Activated CD4-positive, alpha-beta T cell treated with anti-CD3 and anti-CD28 coated beads, Interleukin-2, amount 50 U/mL, for 24 hours (primary cell): ENCODE measurements at places on chromosomes 4 and X.

GRCh38 chrX:113802837-113803236, 781.0 kb upstream of the HTR2C start:
- no peak for DNase-seq

- no peak for DNase-seq
Measured at GRCh38 chr4:152989554-152989970, 53.4 kb downstream of the FHDC1 start.

DNA sequence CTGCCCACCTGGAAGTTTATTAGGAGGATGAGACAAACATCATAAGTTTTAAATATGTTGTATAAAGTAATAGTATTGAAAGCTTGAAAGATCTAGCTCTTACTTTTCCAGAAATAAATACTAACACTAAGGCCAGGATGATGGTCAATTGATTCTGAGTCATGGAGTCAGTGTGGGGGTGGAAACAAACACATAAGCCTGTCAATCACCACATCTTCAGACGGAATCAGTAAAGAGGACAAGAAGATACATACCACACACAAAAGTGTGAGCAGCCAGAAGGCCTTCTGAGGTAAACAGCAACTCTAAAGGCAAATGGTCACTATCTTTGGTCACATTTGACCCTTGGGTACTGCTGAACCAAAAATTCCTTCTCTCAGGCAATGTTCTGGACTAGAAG, 365.0 kb upstream of the RASGEF1B start:
- no peak for DNase-seq

DNA sequence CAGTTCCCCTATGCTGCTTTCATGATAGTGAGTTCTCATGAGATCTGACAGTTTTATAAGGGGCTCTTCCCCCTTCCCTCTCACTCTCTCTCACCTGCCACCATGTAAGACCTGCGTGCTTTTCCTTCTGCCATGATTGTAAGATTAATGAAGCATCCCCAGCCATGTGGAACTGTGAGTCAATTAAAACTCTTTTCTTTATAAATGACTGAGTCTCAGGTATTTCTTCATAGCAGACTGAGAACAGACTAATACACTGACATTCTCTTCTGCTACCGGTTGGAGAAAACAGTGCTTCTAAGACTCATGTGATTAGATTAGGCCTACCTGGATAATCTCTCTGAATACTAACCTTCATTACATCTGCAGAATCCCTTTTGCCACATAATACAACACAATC, 45.4 kb upstream of the TRPC5OS start:
- no peak for DNase-seq

DNA sequence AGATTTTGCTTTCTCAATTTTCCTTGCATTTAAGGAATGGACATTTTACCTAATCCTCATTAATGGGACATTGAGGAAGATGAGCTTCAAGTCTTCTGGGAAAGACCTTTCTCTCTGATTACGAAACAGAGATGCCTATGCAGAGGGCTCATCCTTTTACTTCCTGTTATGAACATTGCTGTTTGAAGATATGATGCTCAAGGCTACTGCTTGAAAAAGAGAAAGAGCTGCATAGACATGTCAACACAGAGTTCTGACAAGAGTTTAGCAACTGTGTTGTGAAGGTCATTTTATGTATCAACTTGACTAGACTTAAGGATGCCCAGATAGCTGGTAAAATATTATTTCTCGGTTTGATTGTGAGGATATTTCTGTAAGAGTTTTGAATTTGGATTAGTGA, 13.8 kb upstream of the GNPDA2 start:
- no peak for DNase-seq

GRCh38 chr4:123547216-123548165, 150.9 kb downstream of the SPRY1 start:
- DNase-seq = no peak

DNA sequence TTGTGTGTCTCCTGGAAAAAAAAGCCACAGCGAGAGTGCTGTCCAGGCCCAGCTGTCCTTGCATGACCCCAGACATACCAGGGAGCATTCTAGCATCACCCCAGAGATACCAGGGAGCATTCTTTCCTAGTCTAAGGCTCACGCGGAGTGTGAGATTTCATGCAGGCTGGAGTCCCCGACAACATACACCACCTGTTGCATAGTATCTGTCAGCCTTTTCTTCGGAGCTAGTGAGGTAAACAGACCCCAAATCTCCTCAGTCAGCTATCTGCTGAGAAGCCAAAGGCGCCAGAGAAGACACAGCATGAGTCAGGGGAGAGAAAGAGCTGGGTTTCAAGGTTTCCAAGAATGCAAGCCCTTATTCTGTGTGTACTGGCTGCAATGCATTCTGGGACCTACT, 23.1 kb upstream of the ZXDA start:
- no peak for DNase-seq

GRCh38 chrX:125378205-125378604, 58.5 kb downstream of the TEX13C start:
- DNase-seq = no peak

GRCh38 chr4:8515316-8516060, 64.7 kb upstream of the GPR78 start:
- DNase-seq = no peak

- no peak for DNase-seq
Measured at GRCh38 chr4:139223682-139224317, 46.8 kb upstream of the ELF2 start.

DNA sequence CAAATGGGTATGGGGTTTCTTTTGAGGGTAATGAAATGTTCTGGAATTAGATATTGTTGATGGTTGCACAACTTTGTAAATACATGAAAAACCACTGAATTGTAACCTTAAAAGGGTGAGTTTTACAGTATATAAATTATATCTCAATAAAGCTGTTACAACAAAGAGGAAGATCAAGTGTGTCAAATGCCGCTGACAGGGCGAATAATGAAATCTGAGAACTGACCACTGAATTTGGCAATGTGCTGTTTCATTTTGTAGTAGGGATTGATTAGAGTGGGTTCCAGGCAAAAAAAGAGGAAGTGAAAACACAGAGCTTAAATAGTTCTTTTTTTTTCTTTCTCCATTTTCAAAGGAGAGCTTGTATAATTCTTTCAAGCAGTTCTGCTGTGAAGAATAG, 161.1 kb upstream of the NAP1L5 start:
- DNase-seq = no peak

GRCh38 chr4:110663738-110664444, 41.0 kb upstream of the PITX2 start:
- DNase-seq = no peak

- no peak for DNase-seq
Measured at GRCh38 chrX:14712096-14712495, 160.8 kb downstream of the FANCB start.

- DNase-seq = no peak
Measured at GRCh38 chr4:102318105-102318504, 27.2 kb downstream of the SLC39A8 start.

GRCh38 chr4:24770667-24771066, 24.7 kb upstream of the SOD3 start:
- no peak for DNase-seq

- no peak for DNase-seq
Measured at GRCh38 chr4:88706574-88706973, 8.9 kb upstream of the NAP1L5 start.

DNA sequence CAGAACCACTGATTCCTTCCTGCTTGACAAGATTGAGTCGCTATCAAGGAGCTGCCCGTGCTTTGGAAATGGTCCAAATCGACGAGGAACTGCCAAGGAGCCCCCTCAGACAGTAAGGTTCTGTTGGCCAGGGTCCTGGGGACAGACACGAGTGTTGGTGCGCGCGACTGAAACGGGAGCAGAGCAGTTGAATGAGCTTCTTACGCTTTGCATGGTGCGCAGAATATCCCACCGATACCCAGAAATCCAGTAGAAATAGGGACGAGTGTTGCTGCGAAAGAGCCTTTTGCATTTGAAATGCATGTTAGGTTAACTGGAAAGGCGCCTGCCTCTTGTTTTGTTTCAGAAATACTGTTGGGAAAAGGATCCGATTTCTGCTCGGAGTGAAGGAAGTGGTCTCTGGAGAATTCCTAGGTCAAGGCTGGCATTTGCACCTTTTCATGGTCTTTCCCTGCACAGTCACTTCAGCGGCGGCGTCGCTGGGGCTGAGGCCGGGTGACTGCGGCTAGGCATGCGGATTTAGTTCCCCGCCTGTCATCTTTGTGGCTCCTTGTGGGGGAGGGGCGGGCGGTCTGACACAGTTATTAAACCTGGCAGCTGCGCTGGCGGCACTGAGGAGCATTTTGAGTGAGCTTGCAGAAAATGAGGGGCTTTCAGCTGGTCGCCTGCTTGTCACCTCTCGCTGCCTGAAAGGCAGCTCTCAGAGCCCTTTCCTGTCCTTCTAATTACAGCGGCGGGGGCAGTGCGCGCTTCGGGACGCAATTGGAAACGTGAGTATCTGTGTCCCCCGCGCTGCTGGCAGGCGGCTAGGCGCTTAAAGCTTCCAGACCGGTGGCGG, 51.5 kb upstream of the TRIM2 start:
- DNase-seq = peak; percentile 53

DNA sequence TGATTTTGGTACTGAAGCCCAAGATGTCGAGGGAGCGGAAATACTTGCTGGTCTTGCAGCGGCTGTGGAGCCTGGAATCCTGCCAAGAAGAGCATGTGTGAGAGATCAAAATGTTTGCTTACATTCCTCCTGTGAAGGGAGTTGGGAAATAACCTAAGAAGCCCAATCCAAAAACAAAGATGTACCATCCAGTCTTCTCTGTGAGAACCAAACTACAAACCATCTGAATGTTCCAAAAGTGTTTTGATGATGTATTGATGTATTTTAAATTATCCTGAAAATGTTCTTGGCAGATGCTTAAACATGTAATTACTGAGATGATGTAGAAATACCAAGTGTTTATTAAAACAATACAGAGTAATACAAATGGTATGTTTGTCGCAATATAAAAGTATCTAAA, 10.1 kb upstream of the ADH1A start:
- DNase-seq = no peak

- no peak for DNase-seq
Measured at GRCh38 chr4:81131066-81131465, 84.0 kb downstream of the PRKG2 start.

DNA sequence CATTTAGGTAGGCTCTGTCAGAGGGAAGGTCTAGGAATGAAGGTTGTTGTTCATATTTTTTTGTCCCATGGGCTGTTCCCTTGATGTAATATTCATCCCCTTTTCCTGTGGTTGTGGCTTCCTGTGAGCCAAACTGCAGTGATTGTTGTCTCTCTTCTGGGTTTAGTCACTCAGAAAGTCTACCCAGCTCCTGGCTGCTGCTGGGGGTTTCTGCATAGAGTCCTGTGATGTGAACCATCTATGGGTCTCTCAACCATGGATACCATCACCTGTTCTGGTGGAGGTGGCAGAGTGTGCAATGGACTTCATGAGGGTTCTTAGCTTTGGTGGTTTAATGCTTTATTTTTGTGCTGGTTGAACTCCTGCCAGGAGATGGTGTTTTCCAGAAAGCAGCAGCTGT, 122.8 kb downstream of the ZC4H2 start:
- DNase-seq = no peak

DNA sequence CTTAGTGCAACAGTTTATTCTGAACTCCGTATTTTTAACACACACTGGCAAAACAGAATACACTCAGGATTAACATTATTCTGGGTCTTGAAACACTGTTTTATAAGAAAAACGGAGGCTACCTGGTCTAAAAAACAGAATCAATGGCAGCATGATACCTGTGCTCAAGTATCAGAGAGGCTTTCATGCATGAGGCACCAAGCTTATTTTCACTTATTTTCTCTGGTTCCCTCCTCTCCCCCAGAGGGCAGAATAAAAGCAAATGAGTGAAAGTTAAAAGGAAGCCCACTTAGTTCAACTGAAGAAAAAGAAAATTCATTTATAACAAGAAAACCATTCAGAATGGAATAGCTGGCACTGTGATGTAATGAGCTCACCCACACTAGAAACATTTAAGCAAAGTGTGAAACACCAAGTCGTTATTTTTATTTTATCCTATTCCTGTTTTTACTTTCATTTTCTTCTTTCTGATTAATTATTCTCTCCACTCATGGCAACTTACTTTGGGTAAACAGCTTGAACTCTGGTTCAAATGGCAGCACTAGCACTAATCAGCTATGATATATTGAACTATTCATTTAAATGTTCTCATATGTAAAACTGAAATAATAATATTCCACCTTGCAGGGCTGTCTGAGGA, 211.8 kb downstream of the PPP3CA start:
- DNase-seq = no peak

DNA sequence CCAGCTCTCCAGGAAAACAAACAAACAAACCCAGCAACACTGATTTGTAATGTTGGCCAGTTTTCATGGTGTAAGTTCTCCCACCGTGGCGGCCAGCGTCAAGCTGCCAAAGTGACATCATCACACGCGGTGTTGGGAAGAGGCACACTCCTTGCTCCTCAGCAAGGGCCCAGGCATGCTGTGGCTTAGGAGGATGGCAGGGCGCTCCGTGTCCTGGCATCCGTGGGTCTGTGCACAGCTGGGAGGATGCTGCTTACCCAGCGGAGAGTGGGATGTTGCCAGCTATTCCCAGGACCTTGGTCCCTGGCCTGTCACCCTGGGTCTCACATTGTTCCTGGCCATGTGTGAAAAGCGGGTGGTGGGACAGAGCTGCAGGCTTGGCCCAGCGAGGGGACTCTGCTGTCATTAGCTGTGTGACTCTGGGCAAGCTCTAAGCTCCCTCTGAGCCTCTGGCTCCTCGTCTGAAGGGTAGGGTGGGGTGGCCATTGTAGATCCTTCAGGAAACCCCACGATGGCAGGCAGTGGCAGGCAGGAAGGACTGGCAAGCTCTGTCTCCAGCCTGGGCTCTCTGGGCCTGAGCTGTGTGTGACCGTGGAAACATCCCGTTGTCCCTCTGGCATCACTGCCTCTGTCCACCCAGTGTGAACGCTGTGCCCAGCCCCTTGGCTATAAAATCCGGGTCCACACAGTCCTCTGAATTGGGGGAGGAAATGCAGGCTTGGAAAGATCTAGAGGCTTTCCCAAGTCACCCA, 10.8 kb downstream of the PSAPL1 start:
- DNase-seq = no peak

- DNase-seq = no peak
Measured at GRCh38 chrX:18961686-18962085, 22.2 kb downstream of the PHKA2 start.

- DNase-seq = no peak
Measured at GRCh38 chr4:168397611-168398169, 79.1 kb upstream of the DDX60 start.

DNA sequence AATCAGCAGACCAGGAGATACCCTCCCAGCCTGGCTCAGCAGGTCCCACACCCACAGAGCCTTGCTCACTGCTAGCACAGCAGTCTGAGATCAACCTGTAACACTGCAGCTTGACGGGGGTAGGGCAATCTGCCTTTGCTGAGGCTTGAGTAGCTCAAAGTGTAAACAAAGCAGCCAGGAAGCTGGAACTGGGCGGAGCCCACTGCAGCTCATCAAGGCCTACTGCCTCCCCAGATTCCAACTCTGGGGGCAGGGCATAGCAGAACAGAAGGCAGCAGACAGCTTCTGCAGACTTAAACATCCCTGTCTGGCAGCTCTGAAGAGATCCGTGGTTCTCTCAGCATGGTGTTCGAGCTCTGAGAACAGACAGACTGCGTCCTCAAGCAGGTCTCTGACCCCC, 15.1 kb upstream of the GABRA2 start:
- DNase-seq = no peak

- no peak for DNase-seq
Measured at GRCh38 chr4:183249854-183250253, 70.2 kb downstream of the CLDN22 start.
